Peyer's patch (tissue), 4 donors: ENCODE measurements at places on chromosomes 13 and 19. TPM values are rescaled to one million over a fixed set of nuclear protein-coding genes. Genes with fewer than 3 reads are reported as not detected.

GRCh38 chr13:79511611-79512010 is 30.7 kb downstream of the NDFIP2 start:
- DNase-seq: no peak
- H3K27ac ChIP-seq: no peak overlapping the region
- H3K27me3 ChIP-seq: no peaks in the 10 kb centered on the region
- H3K4me1 ChIP-seq: no peaks in the 10 kb centered on the region

DNA sequence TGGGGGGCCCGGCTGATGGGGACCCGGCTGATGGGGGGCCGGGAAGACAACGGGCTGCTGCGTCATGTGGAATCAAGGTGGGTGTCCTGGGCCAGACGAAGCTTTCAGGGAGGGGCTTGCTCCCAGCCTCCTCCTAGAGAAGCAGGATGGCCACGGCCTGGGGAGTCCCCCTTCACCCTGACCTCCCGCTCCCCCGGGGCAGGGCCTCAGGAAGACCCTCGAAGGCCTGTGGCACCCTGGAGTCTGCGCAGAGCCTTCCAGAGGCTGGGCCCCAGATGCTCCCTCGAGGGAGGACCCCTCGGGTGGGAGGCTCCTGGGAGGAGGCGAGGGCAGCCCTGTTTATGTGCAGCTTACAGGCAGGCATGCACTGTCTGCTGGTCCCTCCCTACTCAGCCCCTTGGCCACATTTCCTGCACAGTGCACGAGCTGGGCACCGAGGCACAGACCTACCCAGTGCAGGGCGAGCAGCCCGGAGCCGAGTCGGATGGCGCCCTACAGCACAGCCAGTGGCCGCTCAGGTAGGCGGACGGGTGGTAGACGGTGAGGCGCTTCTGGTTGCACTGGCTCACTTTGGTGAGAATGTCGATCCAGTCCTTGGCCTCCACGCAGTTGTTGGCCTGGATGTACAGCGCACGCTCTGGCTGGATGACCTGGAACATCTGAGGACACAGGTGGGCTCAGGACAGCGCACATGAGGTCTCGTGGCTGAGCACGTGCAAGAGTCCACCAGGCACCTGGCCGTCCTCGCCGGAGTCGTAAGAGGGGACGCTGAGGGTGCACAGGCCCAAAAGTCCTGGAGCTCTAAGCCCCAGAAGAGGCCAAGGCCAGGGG is 22.4 kb upstream of the C13orf46 start:
- no peaks in the 10 kb centered on the region for H3K27me3 ChIP-seq
- no peaks in the 10 kb centered on the region for H3K4me1 ChIP-seq
- no peak for DNase-seq
- H3K36me3 ChIP-seq: no peaks in the 10 kb centered on the region
- no peak overlapping the region for H3K27ac ChIP-seq

CGB2 gene
- total RNA-seq: not detected

TTC9B gene
- total RNA-seq: not detected

GRCh38 chr13:40047322-40047771 is 391.9 kb downstream of the COG6 start:
- no peaks in the 10 kb centered on the region for H3K36me3 ChIP-seq
- H3K27me3 ChIP-seq: no peaks in the 10 kb centered on the region
- no peaks in the 10 kb centered on the region for H3K4me1 ChIP-seq
- no peak overlapping the region for H3K27ac ChIP-seq
- no peak overlapping the region for H3K4me3 ChIP-seq

GRCh38 chr19:58474291-58474996 is 1.7 kb upstream of the ZNF446 start:
- no peaks in the 10 kb centered on the region for H3K36me3 ChIP-seq
- no peak for DNase-seq
- H3K4me3 ChIP-seq: no peak overlapping the region
- H3K27me3 ChIP-seq: no peaks in the 10 kb centered on the region
- H3K27ac ChIP-seq: peak overlapping the region; percentile 79

- no peak overlapping the region for H3K4me3 ChIP-seq
- no peak for DNase-seq
- no peaks in the 10 kb centered on the region for H3K4me1 ChIP-seq
- no peaks in the 10 kb centered on the region for H3K27me3 ChIP-seq
- no peak overlapping the region for H3K27ac ChIP-seq
Observed at GRCh38 chr19:38993271-38993670, 17.7 kb upstream of the FBXO17 start.

- no peak overlapping the region for H3K27ac ChIP-seq
- no peaks in the 10 kb centered on the region for H3K4me1 ChIP-seq
- H3K36me3 ChIP-seq: no peaks in the 10 kb centered on the region
- DNase-seq: no peak
Observed at GRCh38 chr19:784541-784940, 12.7 kb upstream of the PTBP1 start.
